Breast epithelium (tissue), 4 donors: ENCODE measurements at places on chromosomes 7 and 10. TPM values are rescaled to one million over a fixed set of nuclear protein-coding genes. Genes with fewer than 3 reads are reported as not detected.

TFPI2 gene
- 46.7 TPM for total RNA-seq

GRCh38 chr7:28956608-28957063 is 1.5 kb downstream of the TRIL start:
- H3K4me3 ChIP-seq: peak overlapping the region; percentile 71
- H3K36me3 ChIP-seq: no peaks in the 10 kb centered on the region
- H3K4me1 ChIP-seq: peaks cover 20% of the 10 kb centered on the region

PON1 gene
- 0.66 TPM for total RNA-seq

GRCh38 chr10:132311338-132311939 is 3.7 kb upstream of the STK32C start:
- H3K27ac ChIP-seq: no peak overlapping the region
- H3K36me3 ChIP-seq: no peaks in the 10 kb centered on the region
- peak; percentile 34 for DNase-seq
- no peak overlapping the region for H3K4me3 ChIP-seq
- no peaks in the 10 kb centered on the region for H3K27me3 ChIP-seq
- no peaks in the 10 kb centered on the region for H3K4me1 ChIP-seq

PRKG1 gene
- total RNA-seq: 36.9 TPM

TMEM26 gene
- total RNA-seq: 17.4 TPM

GRCh38 chr7:4831723-4832495 is 29.9 kb downstream of the PAPOLB start:
- H3K4me3 ChIP-seq: no peak overlapping the region
- no peaks in the 10 kb centered on the region for H3K27me3 ChIP-seq
- no peaks in the 10 kb centered on the region for H3K36me3 ChIP-seq
- no peaks in the 10 kb centered on the region for H3K4me1 ChIP-seq

GNGT1 gene
- not detected for total RNA-seq

EFCAB10 gene
- total RNA-seq: not detected

CALCR gene
- total RNA-seq: 0.15 TPM

- no peaks in the 10 kb centered on the region for H3K36me3 ChIP-seq
- H3K27ac ChIP-seq: no peak overlapping the region
- no peaks in the 10 kb centered on the region for H3K27me3 ChIP-seq
- no peaks in the 10 kb centered on the region for H3K4me1 ChIP-seq
- DNase-seq: no peak
These were observed 106.3 kb downstream of the SLIT1 start for GRCh38 chr10:97079448-97079847.

GRCh38 chr10:8365935-8366911 is 311.7 kb downstream of the GATA3 start:
- H3K27ac ChIP-seq: no peak overlapping the region
- H3K4me3 ChIP-seq: no peak overlapping the region
- no peaks in the 10 kb centered on the region for H3K36me3 ChIP-seq
- no peaks in the 10 kb centered on the region for H3K27me3 ChIP-seq
- no peaks in the 10 kb centered on the region for H3K4me1 ChIP-seq

GRCh38 chr10:80196270-80196949 is 8.9 kb downstream of the ANXA11 start:
- H3K4me1 ChIP-seq: peaks cover 7% of the 10 kb centered on the region
- peak overlapping the region; percentile 93 for H3K27ac ChIP-seq
- H3K36me3 ChIP-seq: no peaks in the 10 kb centered on the region
- H3K27me3 ChIP-seq: no peaks in the 10 kb centered on the region
- DNase-seq: peak; percentile 90

APBB1IP gene
- total RNA-seq: 6.2 TPM

GRCh38 chr10:47166405-47166777 is 133.6 kb upstream of the GDF10 start:
- no peaks in the 10 kb centered on the region for H3K36me3 ChIP-seq
- peak overlapping the region; percentile 85 for H3K27ac ChIP-seq
- peaks cover 5% of the 10 kb centered on the region for H3K4me1 ChIP-seq
- peak; percentile 31 for DNase-seq

CTAGE15 gene
- not detected for total RNA-seq

DNA sequence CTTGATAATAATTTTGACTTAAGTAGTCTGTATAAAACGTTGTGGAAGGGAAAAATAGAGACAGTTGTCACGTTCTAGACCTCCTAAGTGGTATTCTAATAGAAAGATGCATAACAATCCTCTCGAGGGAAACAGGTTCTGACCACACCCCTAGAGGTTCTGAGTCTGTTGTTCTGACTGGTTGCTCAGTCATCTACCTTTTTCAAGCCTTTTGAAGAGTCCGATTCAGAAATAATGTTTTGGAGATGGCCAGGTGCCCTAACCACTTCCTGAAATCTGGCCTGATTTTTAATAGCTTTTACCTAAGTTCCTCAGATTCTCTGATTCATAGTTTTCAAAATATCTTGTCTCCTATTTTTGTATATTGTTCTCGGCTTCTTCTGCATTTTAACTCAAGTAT is 175.6 kb downstream of the HDAC9 start:
- no peaks in the 10 kb centered on the region for H3K4me1 ChIP-seq
- H3K27me3 ChIP-seq: no peaks in the 10 kb centered on the region
- H3K4me3 ChIP-seq: no peak overlapping the region
- no peak for DNase-seq
- no peaks in the 10 kb centered on the region for H3K36me3 ChIP-seq

- no peaks in the 10 kb centered on the region for H3K4me1 ChIP-seq
- H3K27ac ChIP-seq: no peak overlapping the region
- no peak for DNase-seq
- no peak overlapping the region for H3K4me3 ChIP-seq
- no peaks in the 10 kb centered on the region for H3K36me3 ChIP-seq
- no peaks in the 10 kb centered on the region for H3K27me3 ChIP-seq
These were observed 7.7 kb upstream of the OPN1SW start for GRCh38 chr7:128783143-128783861.

DNA sequence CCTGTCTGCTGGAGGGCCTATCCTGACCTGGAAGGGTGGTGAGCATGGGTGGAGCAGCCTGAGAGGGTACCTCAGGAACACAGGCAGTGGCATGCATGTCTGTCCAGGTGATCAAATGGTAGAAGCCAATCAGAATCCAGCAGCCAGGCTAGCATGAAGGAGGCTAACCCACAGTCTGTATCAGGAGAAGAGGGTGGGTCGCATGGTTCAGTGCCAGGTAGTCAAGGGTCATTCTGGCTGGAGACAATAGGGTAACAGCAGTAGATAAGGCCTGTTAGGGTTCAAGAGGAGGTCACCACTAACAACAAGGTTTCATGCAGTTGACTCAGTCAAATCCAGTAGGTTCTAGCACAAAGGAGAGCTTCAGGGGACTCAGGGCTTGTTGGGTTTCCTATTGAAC is 10.4 kb downstream of the ALDH18A1 start:
- H3K27me3 ChIP-seq: no peaks in the 10 kb centered on the region
- no peak overlapping the region for H3K27ac ChIP-seq
- DNase-seq: no peak
- no peaks in the 10 kb centered on the region for H3K4me1 ChIP-seq

DNA sequence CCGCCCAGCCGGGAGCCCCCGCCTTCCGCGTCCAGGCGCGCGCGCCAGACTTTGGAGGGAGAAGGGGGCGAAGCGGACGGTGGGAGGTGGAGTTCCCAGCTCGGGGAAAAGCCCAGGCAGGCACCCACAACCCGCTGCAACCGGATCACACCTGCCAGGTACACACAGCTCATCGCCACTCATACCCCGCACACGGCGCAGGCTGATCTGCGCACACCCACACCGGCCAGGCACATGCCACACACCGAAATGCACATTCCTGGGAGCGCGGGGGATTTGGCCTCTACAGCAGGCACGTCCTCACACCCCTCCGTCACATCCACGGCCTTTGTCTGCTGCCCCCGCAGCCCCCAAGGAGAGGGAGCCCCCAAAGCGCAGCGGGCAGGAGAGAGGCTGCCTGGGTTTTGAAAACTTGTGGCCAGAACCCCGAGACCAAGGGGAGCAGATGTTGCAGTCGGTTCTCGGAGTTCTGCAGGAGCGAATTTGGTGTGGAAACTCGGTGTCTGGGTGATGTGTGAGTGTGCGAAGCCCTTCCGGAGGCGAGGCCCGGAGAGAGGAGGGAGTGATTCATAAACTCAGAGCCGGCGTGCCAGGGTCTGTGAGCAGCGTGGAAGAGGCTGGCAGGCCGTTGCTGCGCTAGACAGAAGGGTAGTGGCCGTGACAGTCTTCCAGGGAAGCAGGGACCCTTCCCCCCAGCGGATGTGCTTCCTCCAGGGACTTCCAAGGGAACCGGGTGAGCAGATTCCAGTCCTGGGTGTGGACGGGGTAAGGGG is 734 bp downstream of the CHST3 start:
- no peak for DNase-seq
- peak overlapping the region; percentile 93 for H3K4me3 ChIP-seq
- H3K27ac ChIP-seq: peak overlapping the region; percentile 96
- no peaks in the 10 kb centered on the region for H3K27me3 ChIP-seq
- H3K36me3 ChIP-seq: no peaks in the 10 kb centered on the region

DNA sequence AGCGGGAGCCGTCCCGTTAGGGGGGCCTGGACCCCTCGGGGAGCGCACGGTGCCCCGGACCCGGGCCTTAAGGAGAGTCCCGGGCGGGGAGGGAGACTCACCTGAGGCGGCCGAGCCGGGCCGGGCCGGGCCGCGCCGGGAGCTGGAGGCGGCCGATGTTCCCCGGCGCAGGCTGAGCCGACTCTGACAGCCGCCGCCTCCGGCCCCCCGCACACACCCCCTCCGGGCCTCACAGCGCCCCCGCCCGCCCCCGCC is at the start of gene ACHE:
Gene ACHE (minus strand): TSS at position 188 of the 255 bp plus-strand sequence. CDS start 1,656 bp downstream, outside the sequence.
- no peak for DNase-seq
- H3K36me3 ChIP-seq: no peaks in the 10 kb centered on the region
- peak within 1 kb of the TSS; percentile 0 for H3K27ac ChIP-seq
- H3K4me3 ChIP-seq: peak within 1 kb of the TSS; percentile 35

- H3K36me3 ChIP-seq: no peaks in the 10 kb centered on the region
- H3K4me3 ChIP-seq: no peak overlapping the region
- no peak for DNase-seq
- no peaks in the 10 kb centered on the region for H3K27me3 ChIP-seq
- peak overlapping the region; percentile 13 for H3K27ac ChIP-seq
- no peaks in the 10 kb centered on the region for H3K4me1 ChIP-seq
These were observed 14.7 kb downstream of the SLC16A12 start for GRCh38 chr10:89520706-89521105.

NEURL1 gene
- total RNA-seq: 1.5 TPM

DNA sequence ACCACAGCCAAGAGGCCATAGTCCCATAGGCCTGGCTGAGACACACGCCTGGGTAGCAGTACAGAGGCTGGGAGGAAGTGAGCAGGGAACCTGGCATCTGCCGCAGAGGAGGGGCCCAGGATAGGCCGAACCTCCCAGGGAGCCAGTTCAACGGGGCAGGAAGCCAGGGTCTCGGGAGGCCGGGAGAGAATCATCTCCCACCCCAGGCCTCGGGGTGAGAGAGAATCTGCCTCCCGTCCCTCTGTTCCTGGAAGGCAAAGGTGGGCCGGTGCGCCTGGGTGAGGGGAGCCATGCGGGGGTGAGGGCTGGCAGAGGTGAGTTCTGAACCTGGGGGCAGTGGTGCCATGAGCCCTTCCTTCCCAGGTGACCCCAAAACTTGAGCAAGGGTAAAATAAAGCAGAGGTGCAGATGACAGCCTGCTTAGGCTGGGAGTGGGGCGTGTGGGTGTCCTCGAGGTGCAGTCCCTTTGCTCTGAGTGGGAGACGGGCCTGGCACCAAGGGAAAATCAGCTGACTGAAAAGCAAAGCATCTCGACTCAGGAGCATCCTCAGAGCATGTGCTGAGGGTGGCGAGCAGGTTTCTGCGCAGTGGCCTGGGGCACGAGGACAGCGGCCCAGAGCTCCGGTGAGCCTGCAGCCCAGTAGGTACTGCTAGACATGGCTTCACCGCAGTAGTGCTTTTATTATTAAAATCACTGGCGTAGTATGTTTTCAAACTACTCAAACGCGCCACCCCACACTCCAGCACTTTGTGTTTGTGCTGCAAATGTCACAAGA is 15.5 kb downstream of the AGAP3 start:
- H3K4me1 ChIP-seq: no peaks in the 10 kb centered on the region
- no peaks in the 10 kb centered on the region for H3K36me3 ChIP-seq
- no peaks in the 10 kb centered on the region for H3K27me3 ChIP-seq

LIPF gene
- total RNA-seq: not detected

ZNF394 gene
- total RNA-seq: 42.2 TPM

DNA sequence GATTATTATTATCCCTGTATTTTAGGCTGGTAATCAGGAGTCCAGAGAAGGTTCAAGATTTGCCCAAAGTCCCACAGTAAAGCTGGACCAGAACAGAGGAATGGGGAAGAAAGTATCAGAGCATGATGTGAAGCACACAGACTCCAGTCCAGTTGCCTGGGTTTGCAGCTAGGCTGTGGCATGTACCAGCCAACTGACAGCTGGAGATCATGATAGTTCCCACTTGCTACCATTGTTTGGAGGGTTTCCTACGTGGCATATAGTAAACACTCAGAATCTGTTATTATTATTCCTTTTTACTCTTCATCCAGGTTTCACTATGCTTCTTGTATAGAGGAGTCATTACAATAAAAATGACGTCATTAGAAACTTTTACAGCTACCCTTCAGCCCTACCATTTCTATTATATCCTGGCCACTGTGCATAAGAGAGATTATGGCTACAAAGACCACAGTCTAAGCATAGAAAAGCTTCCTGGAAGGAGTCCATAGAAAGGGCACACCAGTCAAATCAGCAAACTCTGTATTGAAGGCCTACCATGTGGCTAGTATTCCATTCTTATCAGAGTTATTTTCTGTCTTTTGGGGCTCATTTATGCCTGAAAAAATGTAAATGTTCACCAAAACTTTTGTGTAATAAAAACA is 66.6 kb downstream of the MTPN start:
- H3K27me3 ChIP-seq: no peaks in the 10 kb centered on the region
- no peak overlapping the region for H3K27ac ChIP-seq
- H3K4me3 ChIP-seq: no peak overlapping the region
- H3K4me1 ChIP-seq: no peaks in the 10 kb centered on the region
- H3K36me3 ChIP-seq: no peaks in the 10 kb centered on the region

TAS2R4 gene
- 1.9 TPM for total RNA-seq

GRCh38 chr7:153443032-153443701 is 609.0 kb upstream of the DPP6 start:
- H3K36me3 ChIP-seq: no peaks in the 10 kb centered on the region
- no peak overlapping the region for H3K4me3 ChIP-seq
- no peak overlapping the region for H3K27ac ChIP-seq
- DNase-seq: no peak

GPR26 gene
- total RNA-seq: not detected

DNA sequence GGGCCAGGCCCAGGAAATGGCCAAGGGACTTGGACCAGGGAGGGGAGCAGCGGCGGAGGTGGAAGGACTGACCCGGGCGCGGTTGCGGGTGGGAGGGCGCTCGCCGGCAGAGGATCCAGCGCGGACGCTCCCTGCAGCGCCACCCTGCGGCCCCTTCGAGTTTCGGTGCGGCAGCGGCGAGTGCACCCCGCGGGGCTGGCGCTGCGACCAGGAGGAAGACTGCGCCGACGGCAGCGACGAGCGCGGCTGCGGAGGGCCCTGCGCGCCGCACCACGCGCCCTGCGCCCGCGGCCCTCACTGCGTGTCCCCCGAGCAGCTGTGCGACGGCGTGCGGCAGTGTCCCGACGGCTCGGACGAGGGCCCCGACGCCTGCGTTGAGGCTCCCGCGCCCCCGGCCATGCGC is 16.8 kb upstream of the ZNF467 start:
- H3K4me1 ChIP-seq: no peaks in the 10 kb centered on the region
- no peak overlapping the region for H3K27ac ChIP-seq
- H3K36me3 ChIP-seq: no peaks in the 10 kb centered on the region
- peak overlapping the region; percentile 18 for H3K4me3 ChIP-seq
- H3K27me3 ChIP-seq: peaks cover 2% of the 10 kb centered on the region

- no peaks in the 10 kb centered on the region for H3K27me3 ChIP-seq
- DNase-seq: no peak
- no peak overlapping the region for H3K27ac ChIP-seq
- no peaks in the 10 kb centered on the region for H3K4me1 ChIP-seq
These were observed 45.3 kb downstream of the ADRA2A start for GRCh38 chr10:111122127-111122526.
